Activated CD8-positive, alpha-beta memory T cell treated with anti-CD3 and anti-CD28 coated beads, Interleukin-2, amount 10 ng/mL, durations not matched to agents 7 days and 5 days (primary cell): ENCODE measurements at places on chromosomes 4 and X. TPM values are rescaled to one million over a fixed set of nuclear protein-coding genes. Genes with fewer than 3 reads are reported as not detected.

GRCh38 chr4:10613926-10614478 lies 70.6 kb downstream of the CLNK start:
- DNase-seq = no peak

Gene RBBP7
- 193 TPM for total RNA-seq

DNA sequence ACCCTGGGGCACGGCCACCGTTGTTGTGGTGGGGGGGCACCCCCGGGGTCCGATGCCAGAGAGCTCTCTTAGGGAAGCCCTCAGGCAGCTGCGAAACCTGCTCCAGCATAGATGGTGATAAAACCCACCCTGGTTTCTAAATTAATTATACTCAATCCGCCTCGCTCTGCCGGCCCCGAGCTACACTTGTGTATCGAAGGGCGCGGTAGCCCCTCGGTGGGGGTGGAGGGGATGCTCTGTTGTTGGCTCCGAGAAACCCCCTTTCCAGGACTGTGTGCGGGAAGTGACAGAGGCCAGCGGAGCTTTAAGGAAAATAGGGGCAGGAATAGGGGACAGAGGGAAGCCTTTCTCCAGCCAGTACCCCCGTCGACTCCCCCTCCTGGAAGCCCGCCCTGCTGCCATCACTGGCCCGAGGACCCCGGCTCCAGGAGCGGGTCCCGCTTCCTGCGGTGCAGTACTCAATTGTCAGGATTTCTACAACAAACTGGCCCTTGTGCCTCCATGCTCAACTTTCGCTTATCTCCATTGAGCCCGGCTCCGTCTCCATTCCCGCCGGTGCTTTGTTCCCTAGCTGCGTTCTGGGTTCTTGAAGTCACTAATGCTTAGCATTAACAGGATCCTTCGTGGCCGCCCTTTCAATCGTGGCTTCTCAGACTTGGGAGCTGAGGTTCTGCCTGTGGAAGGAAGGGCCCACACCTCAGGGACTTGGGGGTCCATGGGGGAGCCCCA lies 408.2 kb downstream of the BCOR start:
- no peak for DNase-seq

DNA sequence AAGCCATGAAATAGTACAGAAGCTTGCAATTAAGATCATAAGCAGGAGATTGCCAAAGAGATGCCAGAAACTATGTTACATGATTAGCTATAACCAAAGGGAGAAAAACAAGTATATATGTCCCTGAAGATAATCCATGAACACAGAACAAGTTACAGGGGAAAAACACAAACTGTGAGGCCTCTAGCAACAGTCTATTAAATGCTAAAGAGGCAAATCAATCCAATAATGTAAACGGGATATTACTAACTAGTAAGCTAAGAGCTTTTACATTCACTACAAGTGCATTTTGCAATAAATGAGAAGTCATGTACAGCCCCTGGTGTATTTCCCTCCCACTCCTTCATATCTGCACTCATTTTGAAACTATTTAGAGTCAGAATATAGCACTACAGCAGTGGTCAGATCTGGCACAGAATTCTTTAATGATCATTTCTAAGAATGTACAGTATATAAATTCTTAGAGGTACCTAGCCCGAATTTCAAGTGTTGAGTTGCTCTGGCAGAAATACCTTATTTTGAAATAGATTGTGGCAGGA lies 449.8 kb upstream of the SMIM31 start:
- DNase-seq = no peak

Gene HSFX2
- 0.23 TPM for total RNA-seq
